ENCODE measurements at places on chromosomes 2 and 18. TPM values are rescaled to one million over a fixed set of nuclear protein-coding genes. Genes with fewer than 3 reads are reported as not detected.
A peak's percentile ranks its signal among the peaks of the same experiment; 100 is the strongest.

ASB18 gene
- total RNA-seq, result not detected

GRCh38 chr2:149483004-149483605 lies 104.5 kb downstream of the MMADHC start:
- H3K27me3 ChIP-seq, result peaks cover 2% of the 10 kb centered on the region
- H3K4me1 ChIP-seq, result no peaks in the 10 kb centered on the region
- no peak overlapping the region for H3K4me3 ChIP-seq
- H3K27ac ChIP-seq, result no peak overlapping the region

- H3K4me3 ChIP-seq, result no peak overlapping the region
- H3K27me3 ChIP-seq, result no peaks in the 10 kb centered on the region
- H3K4me1 ChIP-seq, result no peaks in the 10 kb centered on the region
- no peaks in the 10 kb centered on the region for H3K36me3 ChIP-seq
- no peak overlapping the region for H3K27ac ChIP-seq
- DNase-seq, result no peak
Measured at GRCh38 chr18:47448956-47449355, 197.5 kb upstream of the SKOR2 start.

- no peaks in the 10 kb centered on the region for H3K36me3 ChIP-seq
- H3K27me3 ChIP-seq, result no peaks in the 10 kb centered on the region
- peak; percentile 44 for DNase-seq
- no peak overlapping the region for H3K27ac ChIP-seq
Measured at GRCh38 chr2:11573418-11574175, 39.8 kb downstream of the GREB1 start.

GRCh38 chr18:78685250-78685979 lies 294.2 kb upstream of the SALL3 start:
- H3K27ac ChIP-seq, result no peak overlapping the region
- H3K4me3 ChIP-seq, result no peak overlapping the region
- no peaks in the 10 kb centered on the region for H3K36me3 ChIP-seq
- DNase-seq, result no peak
- no peaks in the 10 kb centered on the region for H3K4me1 ChIP-seq

- H3K4me1 ChIP-seq, result no peaks in the 10 kb centered on the region
- H3K4me3 ChIP-seq, result no peak overlapping the region
- no peak for DNase-seq
- no peaks in the 10 kb centered on the region for H3K27me3 ChIP-seq
- H3K27ac ChIP-seq, result no peak overlapping the region
- peaks cover 2% of the 10 kb centered on the region for H3K36me3 ChIP-seq
Measured at GRCh38 chr2:144011098-144011497, 508.8 kb downstream of the ZEB2 start.

- no peak overlapping the region for H3K27ac ChIP-seq
- no peaks in the 10 kb centered on the region for H3K4me1 ChIP-seq
- DNase-seq, result no peak
- H3K36me3 ChIP-seq, result no peaks in the 10 kb centered on the region
- H3K27me3 ChIP-seq, result no peaks in the 10 kb centered on the region
Measured at GRCh38 chr2:40315683-40316082, 136.2 kb downstream of the SLC8A1 start.

DNA sequence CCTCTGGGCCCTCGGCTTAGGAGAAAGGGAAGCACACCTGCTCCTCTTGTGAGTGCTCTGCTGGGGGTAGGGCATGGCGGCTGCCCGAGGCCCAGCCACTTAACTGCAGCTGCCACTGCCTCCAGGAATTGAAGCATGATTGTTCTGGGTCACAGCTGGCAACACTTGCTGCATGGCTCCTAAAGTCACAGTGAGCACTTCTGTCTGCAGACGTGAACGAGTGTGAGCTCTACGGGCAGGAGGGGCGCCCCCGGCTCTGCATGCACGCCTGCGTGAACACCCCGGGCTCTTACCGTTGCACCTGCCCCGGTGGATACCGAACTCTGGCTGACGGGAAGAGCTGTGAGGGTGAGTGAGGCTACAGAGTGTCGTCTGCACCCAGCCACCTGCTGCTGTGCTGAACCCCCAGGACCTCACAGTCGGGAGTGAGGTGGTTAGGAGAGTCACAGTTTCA lies 44.4 kb downstream of the FBLN7 start:
- H3K36me3 ChIP-seq, result no peaks in the 10 kb centered on the region
- H3K27ac ChIP-seq, result no peak overlapping the region
- no peaks in the 10 kb centered on the region for H3K4me1 ChIP-seq
- H3K27me3 ChIP-seq, result no peaks in the 10 kb centered on the region
- H3K4me3 ChIP-seq, result no peak overlapping the region
